ENCODE measurements at places on chromosomes 3 and 15.
A peak's percentile ranks its signal among the peaks of the same experiment; 100 is the strongest.

DNA sequence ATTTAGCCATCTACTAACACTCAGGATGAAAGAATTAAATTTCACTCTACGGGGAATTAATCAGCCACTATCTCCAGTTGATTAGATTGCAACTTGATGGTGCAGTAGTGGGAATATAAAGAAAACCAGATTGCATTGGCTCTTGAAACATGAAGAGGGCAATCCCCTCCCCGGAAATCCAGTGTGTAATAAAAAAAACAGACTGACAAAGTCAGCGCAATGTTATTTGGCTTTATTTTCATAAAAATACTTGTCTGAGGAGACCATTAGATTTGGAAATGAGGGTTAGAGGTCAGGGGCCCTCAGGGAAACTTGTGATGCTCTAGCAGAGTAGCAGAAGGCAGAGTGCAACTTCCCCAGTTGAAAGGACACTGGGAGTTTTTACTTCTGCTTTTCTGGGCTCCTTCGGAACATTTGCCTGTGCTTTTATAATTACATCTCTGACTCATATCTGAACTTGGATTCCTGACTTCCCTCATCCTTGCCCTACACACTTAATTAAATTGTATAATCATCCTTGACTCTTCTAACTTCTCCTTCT lies 326.8 kb downstream of the TUSC7 start:
- peak; percentile 62 for DNase-seq

DNA sequence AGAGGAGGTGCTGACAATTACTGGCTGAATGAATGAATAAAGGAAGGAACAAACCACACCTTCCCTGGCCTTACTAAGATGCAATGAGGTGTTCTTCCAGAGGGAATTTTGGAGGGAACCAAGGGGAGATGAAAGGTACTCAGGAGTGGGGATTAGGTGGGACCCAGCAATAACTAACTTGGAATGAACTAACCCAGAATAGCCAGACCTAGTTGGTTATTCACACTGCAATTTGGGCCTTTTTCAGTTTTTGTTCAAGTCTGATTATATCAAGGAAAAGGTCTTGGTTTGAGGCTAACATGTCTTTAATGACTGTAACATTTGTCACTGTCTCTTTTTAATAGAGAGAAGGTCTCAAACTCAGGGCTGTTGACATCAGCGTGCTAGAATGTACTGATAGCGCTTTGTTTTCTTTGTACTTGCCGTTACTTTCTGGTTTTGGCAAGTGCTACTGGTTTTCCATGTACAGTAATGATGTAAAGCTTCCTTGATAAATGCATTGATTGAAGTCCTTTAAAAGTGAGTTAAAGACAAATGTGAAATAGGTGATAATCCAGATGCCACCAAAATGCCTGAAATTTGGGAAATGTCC lies 3.2 kb upstream of the PLXND1 start:
- DNase-seq: no peak

DNA sequence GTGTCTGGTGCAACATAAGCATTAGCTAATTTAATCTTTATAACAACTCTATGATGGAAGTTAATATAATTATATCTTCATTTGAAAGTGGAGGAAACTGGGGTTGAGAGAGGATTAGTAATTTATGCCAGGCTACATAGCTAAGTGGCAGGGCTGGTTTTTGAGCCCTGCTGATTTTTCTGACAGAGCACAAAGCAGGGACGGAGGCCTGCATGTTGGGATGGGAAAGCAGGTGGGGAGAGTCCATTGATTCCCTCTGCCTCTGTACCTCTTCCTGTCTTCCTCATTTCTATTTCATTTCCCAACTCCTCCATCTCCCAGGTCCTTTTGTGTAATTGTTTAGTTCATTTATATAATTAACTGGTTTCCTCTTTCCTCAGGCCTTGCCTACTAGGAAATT lies 251.6 kb upstream of the ZPLD1 start:
- no peak for DNase-seq

DNA sequence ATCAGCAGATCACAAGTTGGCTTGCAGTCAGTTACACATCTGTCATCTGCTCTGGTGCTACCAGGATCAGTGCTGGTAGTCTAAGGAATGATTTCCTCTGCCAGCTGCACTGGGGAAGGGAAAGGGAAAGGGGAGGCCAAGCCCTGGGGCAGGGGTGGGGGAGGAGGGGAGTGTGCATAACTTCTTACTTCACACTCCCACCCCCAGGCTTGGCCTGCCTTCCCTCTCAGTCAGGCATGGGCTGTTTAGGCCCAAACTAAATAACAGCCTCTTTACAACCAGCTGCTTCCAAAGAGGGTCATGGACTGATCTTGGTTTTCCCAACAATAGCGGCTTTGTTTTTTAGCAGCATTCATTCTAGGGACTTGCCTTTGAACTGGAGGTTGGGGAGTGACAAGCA lies 86.1 kb upstream of the PSMD6 start:
- DNase-seq: no peak

GRCh38 chr3:70231266-70231701 lies 81.2 kb downstream of the MDFIC2 start:
- no peak for DNase-seq

DNA sequence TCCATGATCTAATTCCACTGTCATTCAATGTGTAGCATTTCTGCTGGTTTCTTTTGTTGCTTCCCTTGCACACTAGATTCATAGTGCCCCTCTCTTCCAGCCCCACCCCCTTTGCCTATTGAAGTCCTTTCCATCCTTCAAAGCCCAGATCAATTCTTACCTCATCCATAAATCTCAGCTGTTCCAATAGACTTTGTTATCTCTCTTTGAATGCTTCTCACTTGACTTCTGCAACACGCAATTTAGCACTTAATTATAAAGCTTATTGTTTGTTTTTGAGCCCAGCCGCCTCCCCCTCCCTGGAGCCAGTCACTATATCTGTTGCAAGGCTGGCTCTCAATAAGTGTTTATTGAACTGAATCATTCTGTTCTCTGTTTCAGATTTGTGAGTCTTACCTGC lies 174.6 kb upstream of the TBL1XR1 start:
- DNase-seq: no peak

DNA sequence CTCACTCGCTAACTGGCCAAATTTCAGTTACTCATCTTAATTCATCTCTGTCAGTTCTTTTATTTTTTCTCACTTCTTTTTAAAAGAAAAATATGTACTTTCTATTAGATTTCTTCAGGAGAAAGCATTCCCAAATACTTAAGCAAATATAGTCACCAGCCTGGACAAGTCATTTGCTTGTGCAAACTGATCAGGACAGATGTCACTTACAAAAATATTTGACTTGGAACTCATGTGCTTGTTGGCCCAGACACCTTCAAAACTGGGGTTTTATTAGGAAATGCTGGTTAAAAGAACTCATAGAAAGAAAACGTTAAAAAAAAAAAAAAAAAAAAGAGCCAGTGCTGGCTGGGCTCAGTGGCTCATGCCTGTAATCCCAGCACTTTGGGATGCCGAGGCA lies 31.3 kb upstream of the FOXP1 start:
- DNase-seq: no peak

DNA sequence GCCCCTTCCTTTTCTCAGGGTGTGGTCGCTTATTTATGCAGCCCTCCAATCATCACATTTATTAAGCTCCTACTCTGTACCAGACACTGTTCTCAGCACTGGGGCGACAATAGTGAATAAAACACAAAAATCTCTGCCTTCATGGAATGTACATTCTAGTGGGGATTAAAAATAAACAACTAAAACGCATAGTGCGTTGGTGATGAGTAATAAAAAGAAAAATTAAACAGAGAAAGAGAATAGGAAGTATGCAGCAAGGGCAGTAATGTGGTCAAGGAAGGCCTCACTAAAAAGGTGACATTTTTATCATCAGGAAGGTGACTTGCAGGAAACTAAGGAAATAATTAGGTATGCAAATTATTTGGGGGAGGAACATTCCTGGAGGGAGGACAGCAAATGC lies 5.1 kb downstream of the SLC51B start:
- DNase-seq: no peak

DNA sequence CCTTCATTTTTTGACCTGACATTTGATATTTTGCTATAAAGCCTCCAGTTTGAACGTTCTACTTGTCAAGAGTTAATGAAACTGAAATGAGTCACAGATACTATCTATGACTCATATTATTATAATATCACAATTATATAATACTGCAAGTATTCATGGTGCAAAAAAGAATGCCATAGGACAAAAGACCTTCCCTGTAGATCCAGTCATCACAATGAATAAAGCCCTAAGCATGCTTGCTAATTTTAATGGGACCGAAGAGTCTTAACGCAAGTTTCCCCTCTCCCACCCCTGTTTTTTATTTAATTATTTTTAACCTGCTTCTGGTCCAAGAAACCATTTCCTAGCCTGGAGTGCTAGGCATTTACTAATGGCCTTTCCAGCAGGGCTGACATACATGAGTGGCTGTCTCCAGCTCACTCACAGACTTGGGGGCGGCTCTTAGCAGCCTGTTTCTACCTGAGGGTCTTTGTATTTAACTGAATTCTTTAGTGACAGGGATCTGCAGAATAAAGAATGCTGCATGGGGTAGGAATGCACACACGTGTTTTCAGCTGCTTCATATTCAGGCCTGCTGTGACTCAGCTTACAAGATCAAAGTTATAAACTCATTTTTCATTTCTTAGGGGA lies 61.2 kb downstream of the THBS1 start:
- DNase-seq: no peak

GRCh38 chr15:69389426-69389825 lies 24.7 kb upstream of the KIF23 start:
- no peak for DNase-seq

DNA sequence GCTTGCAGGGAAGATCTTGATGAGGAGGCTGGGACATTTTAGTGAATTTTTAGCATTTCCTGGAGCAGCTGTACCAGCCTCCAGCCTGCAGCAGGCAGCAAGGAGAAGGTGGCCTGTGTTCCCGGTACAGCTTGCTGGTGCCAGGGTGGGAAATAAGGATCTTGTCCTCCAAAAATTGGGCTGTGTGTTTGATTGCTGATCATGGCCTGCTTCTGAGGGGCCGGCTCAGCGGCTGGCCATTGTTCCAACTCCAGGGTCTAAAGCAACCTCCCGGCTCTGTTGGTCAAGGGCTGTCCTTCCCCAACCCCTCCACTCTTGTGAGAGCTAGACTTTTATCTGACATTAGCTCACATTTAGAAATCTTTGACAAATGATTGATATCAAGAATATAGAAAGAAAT lies 5.0 kb downstream of the CFAP100 start:
- no peak for DNase-seq

DNA sequence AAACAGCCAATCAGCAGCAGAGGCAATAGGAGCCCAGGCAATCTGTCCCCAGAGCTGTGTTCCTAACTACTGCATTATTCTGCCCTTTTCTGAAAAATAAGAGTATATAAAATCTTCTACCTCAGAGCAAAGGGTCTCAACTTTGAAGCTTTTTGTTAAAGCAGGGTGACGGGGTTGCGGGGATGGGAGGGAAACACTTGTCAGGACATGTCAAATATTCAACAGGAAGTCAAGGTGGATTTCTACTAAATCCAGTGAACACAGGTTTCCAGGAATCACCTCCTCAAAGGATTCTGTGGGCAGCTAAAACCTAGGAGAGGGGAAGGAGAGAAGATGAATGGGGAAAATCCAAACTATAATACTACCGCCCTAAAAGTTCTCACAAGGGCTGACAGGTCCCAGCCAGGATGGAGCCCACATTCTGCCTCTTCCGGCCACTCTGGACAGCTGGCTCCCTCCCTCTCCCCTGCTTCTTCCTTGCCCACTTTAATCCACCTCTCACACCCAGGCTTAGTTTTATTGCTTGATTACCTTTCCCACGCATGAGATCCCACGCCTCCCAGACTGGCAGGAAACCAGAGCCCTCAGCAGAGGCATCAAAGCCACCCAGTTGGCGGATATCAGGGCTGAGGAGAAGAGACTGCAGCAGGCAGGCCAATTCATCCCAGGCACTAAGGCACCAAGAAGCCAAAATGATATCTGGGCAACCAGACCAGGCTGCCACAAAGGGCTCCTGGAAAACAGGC lies 77.2 kb downstream of the OSBPL10 start:
- DNase-seq: no peak

GRCh38 chr15:40906991-40907802 lies 12.9 kb downstream of the VPS18 start:
- no peak for DNase-seq

DNA sequence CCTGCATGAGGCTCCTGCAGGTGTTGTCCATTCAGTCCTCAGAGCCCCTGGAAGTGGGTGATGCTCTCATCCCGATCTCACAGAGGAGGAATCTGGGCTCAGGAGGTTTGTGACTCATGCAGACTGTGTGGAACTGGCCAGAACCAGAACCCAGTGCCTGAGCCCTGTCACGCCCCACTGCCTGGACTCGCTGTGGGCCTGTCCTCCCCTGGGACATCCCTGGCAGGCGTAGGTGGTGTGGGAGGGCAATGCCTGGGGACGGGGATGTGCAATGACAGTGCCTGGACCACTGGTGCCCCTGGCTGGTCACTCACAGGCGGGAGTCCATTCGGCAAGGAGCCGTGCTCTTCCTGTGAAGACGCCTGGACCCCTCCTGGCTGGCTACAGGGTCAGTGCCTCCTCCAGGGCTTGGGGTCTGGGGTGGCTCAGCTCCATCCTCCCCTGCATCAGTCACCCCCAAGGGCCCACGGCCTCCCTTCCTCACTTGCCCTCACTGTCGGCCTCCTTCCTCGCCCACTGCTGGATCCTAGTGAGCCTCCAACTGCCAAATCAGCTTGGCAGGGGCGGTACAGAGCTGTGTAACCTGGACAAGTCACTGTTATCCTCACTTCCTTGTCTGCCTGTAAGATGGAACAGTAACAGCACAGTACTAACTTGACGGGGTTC lies 14.9 kb downstream of the PSTPIP1 start:
- peak; percentile 65 for DNase-seq

DNA sequence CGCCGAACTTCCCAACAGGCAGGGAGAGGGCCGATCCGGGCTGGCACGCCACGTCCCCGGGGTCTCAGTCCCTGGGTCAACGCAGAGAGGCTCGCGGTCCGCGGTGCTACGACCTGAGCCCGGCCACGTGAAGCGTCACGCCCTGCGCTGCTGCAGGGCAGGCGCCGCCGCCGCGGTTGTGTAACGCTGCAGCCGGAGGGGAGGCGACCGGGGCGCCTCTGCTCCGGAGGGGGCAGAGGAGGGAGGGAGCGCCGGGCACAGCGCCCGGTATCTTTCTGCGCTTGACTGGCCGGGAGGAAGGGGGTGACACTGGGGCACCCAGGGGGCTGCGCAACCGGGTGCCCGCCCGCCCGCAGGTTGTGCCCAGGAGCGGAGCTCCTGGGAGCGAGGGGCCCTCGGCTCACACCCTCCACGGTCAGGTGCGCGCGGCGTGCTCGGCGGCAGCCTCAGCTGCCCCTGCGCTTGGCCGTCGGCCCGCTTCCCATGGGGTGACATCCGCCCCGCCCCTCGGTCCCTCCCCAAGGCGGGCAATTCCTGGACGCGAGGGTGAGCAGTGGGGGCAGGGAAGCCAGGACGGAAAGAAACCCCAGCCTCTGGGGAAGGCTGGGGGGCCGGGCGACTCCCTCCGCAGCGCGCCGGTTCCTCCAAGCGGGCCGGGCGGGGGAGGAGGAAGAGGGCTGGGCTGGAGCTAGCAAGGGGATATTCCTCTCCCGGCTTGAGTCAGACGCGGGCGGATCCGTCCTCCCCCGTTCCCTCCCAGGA lies 852 bp upstream of the BHLHE40 start:
- peak; percentile 100 for DNase-seq

GRCh38 chr15:37140531-37141058 lies 40.2 kb upstream of the MEIS2 start:
- DNase-seq: no peak
